T-helper 17 cell (primary cell): ENCODE measurements at places on chromosomes 12 and 14. TPM values are rescaled to one million over a fixed set of nuclear protein-coding genes. Genes with fewer than 3 reads are reported as not detected.

The CAPZA3 gene
- not detected for total RNA-seq

The TRIM9 gene
- total RNA-seq: 0.16 TPM

The TSHR gene
- 0.50 TPM for total RNA-seq

The AICDA gene
- total RNA-seq: not detected

The SLC10A1 gene
- total RNA-seq: not detected

The SMIM41 gene
- total RNA-seq: not detected

The INHBC gene
- total RNA-seq: not detected

The ATP5F1B gene
- 297 TPM for total RNA-seq

The RNU4-1 gene
- total RNA-seq: 2,286 TPM

The PIP4P1 gene
- total RNA-seq: 58.9 TPM

The SRRM4 gene
- total RNA-seq: not detected

The SETD1B gene
- 64.1 TPM for total RNA-seq

The LARP4 gene
- total RNA-seq: 33.8 TPM
